Hypothalamus (tissue), 51 donors: ENCODE measurements at places on chromosomes 1 and 21.
A peak's percentile ranks its signal among the peaks of the same experiment; 100 is the strongest.

GRCh38 chr1:162617513-162617912, 14.8 kb upstream of the DDR2 start:
- no peak for DNase-seq

DNA sequence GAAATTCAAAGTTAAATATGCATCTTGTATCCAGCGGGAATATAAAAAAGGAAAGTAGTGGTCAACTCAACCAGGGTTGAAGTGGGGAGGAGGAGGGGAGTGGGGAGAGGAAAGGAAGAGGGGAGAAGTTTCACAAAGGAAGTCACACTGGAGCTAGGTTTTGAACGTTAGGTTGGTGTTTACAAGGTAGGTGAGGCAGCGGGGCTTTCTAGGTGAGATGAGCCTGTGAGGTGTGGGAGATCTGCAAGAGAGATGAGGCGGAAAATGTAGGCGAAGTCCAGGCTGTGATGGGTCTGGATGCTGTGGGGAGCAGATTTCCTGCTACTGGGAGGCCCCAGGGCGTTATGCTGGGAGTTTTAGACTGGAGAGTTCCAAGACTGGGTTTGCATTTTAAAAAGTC, 36.1 kb upstream of the IL20 start:
- no peak for DNase-seq

DNA sequence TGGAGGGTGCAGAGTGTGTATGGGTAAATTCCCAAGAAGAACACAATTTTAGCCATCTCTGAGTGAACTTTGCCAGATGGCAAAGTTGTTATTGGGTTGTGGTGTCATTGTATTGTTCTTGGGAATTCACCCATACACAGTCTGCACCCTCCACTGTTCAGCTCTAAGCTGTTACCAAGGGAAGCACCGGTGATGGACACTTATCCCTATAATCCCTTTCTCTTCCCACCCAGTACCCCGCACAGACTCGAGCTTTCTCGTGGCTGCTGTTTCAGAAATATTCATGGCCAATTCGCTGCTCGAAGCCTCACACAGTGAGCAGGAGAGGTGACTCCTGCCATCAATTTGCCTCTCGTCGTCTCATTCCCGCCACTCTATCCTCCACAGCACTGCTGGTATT, 95.7 kb upstream of the PALMD start:
- DNase-seq = no peak

DNA sequence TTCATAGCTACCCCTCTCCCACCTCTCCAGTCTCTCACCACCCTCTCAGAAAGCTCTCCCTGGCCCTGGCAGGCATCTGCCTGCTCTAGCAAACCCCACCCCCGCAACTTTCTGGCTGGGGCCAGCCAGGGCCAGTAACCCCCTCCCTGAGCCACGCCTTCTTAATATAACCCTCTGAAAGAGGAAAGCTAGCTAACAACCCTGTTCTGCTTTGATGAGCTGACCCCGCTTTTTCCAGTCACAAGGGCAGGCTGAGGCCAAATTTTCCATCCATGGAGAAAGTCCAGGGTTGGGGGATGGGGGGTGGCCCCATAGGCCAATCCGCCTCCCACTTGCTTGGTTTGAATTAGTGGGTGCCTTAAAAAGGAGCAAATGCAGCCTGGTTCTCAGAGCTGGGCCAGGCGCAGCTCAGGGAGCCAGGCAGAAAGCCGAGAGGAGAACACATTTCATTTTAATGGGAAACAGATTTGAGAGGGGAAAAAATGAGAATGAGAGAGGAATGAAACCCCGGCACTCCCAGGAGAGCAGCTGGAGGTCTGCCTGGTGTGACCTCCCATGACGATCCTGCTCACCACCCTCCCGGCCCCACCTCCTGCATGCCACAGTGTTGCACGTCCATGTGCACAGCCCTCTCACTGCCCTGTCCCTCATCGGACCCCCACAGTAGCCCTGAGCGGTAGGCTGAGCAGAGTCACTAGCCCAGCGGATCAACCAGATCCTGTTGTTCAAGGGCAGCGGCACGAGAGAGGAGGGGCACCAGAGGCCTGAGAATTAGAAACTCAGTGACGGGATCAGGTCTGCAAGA, 62.3 kb downstream of the OPTC start:
- DNase-seq = no peak

GRCh38 chr1:180533266-180533987, 25.3 kb upstream of the OVAAL start:
- DNase-seq = peak; percentile 30

DNA sequence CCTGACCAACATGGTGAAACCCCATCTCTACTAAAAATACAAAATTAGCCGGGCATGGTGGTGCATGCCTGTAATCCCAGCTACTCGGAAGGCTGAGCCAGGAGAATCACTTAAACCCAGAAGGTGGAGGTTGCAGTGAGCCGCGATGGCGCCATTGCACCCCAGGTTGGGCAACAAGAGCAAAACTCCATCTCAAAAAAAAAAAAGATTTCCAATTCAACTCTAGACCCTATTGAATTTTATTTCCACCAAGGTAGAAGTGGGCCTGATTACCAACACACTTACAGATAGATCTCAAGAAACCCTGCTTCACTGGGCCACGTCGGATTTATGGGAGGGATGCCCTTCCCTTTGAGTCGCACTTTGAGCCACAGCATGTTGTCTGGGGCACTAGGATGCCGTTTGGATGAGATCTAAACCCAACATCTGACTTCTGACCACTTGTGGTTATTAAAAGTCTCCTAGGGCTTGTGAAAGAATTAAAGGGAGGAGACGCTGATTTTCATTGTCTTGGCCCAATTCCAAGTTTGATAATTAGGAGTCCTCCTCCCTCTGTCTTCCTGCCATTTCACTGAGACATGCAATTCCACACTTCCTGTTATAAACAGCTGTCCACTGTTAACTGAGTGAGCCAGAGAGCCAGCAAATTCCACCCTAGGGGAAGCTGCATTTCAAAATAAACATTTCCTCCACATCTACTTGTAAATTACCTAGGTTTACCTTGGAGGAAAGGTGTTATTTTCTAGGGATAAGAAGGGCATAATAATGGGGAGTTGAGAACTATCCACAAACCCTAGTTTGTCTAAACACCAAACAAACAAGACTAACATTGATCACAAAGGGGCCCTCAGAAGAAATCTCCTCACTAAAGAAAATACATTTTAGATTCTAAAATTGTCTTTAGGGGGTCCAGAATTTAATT, 5.2 kb upstream of the RERE start:
- no peak for DNase-seq

DNA sequence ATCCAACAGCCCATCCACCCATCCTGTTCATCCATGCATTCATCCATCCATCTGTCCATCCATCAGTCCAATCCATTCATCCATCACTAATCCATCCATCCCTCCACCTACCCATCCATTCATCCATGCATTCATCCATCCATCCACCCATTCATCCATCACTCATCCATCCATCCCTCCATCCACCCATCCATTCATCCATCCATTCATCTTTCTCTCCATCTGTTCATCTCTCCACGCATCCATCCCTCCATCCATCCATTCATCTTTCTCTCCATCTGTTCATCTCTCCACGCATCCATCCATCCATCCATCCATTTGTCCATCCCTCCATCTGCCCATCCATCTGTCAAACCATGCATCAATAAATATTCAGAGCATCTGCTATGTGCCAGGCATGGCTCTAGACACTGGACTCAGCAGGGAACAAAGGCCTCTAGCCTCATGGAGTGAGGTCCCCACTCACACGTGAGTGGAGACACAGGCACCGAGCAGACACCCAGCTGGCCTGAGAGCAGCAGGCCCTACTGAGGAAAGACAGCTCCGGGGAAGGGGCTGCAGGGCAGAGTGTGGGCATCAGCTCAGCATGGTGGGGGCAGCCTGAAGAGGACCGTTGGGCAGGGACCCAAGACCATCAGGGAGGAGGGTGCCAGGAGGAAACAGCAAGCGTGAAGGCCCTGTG, 9.6 kb downstream of the KRTAP10-1 start:
- no peak for DNase-seq

- DNase-seq = no peak
Observed at GRCh38 chr1:182374101-182374834, 17.3 kb downstream of the GLUL start.

GRCh38 chr1:207020709-207021107, 11.8 kb downstream of the C1orf116 start:
- DNase-seq = no peak

DNA sequence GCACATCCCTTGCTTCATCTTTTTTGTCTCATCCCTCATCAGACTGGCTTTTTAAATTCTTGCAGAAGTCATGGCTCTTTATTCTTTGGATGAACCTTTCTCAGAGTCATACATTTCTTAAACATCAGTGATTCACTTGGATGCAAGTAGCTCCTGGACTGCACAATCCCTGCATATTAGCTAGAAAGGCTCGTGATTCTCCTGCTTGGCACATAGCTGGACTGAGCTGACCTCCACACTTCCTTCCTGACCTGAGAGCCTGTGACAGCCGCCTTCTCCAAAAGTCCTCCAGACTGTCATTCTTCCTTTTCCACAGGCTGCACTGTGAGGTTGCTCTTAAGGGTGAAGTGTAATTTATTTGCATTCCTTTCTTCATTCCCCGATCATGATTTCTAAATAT, 109.4 kb downstream of the RGL1 start:
- no peak for DNase-seq

DNA sequence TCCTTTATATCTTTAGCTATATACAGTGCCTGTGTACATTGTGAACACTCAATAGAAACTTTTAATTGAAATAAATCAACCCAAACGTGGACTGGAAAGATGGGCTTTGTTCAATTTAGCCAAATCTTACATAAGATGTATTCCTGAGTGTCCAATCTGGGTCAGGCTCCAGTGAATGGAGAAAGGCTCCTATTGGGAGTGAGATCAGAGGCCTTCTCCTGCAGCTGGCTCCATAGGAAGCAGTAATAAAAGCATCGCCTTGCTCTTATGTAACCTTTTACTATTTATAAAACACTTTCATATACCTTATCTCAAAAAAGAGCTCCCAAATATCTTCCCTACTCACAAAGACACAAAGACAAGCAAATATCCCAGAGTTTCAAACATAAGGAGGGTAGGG, 24.9 kb upstream of the RGS16 start:
- DNase-seq = no peak

DNA sequence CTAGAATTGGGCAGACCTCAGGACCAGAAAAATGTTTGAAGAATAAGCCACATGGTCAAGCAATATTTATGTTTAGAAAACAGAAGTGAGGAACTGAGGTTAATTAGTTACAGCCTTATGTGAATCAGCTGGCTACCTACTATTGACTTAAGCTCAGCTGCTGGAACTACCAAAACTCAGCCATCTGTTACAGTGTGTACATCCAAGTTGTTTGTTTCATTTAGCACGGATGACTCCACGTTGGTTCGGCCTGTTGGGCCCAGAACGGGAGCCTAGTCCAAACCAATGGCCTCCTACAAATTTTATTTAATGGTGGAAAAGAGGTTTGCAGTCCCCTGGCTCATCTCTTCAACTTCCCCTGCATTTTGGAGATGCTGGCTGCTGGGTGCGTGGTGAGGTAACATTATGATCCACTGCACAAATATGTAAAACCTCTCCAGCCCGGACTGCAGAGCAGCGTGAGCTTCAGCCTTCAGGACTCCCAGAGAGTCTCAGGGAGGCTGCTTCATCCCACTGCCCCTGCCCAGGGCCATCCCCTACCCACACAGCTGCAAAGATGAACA, 143.4 kb downstream of the ZZZ3 start:
- DNase-seq = no peak

DNA sequence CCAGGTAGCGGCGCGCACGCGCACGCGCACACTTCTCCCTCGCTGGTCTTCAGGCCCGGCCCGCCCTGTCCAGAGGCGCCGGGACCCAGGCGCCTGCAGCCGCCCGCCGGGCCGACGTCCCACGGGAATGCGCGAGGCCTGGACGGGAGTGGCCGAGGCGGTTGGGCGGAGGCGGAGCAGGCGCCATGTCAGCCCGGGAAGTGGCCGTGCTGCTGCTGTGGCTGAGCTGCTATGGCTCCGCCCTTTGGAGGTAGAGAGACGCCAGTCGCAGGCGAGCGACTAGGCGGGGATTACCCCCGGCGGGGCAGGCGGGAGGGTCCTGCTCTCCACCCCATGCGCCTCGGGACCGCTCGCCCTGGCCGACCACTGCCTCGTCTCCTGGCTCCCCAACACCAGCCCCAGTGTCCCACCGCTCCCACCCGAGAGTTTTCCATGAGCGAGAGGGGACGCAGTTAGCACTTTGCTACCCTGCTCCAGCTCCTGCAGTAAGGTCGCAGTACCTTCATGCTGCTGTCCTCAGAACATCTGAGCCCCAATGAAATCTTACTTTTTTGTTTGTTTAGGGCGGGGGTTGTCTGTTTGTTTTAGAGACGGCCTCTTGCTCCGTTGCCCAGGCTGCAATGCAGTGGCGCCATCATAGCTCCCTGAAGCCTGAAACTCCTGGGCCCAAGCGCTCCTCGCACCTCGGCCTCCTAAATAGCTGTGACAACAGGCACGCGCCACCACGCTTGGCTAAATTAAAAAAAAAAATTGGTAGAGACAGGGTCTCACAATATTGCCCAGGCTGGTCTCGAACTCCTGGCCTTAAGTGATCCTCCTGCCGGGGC, at the start of gene CATSPERE:
CATSPERE (plus strand) TSS at position 29 of the 827 bp plus-strand sequence; CDS start at position 186, 157 bp downstream.
- peak; percentile 33 for DNase-seq

DNA sequence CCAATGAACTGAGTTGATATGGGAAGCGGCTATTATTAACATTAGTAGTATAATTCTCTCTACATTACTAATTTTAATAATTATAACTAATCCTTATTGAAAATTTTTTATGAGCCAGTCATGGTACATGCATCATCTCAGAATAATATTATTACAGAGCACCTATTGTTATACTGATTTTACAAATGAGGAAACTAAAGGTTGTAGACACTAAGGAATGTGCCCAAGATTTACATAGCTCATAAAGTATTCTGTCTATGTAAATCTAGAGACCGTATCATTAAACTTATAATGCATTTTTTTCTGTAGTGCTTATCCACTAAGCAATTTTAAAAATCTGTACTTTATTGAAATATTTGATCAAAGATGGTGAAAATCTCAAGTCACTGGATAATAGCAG, 825.9 kb downstream of the PLA2G4A start:
- no peak for DNase-seq

- DNase-seq = no peak
Observed at GRCh38 chr1:20242890-20243479, 47.7 kb upstream of the VWA5B1 start.

DNA sequence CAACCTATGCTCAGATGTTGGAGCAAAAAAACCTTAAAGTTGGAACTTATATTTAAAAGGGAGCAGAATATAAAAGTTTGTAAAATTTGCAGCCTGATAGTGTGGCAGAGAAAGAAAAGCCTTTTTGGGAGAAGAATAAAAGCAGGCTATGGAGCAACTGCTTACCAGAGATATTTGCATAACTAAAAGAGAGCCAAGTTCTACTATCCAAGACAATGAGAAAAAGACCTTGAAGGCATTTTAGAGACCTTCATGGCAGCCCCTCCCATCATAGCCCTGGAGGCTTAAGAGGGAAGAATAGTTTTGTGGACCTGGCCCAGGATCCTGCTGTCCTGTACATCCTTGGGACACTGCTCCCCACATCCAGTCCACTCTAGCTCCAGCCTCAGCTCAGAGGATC, 312.5 kb upstream of the ZRANB2 start:
- DNase-seq = no peak
